Glomerular endothelial cell (primary cell): ENCODE measurements at places on chromosomes 1 and 21. TPM values are rescaled to one million over a fixed set of nuclear protein-coding genes. Genes with fewer than 3 reads are reported as not detected.

Gene PLA2G4A
- 2.0 and 2.5 TPM in 2 replicates for total RNA-seq

Gene CDKN2C
- 1.0 and 3.3 TPM in 2 replicates for total RNA-seq

Gene TACSTD2
- 51.0 and 112 TPM in 2 replicates for total RNA-seq

Gene SRSF10
- 72.3 and 76.3 TPM in 2 replicates for total RNA-seq

Gene KCNE2
- total RNA-seq = not detected in 2 replicates

Gene UBE2U
- not detected in 2 replicates for total RNA-seq

Gene ARMH1
- not detected in 2 replicates for total RNA-seq

DNA sequence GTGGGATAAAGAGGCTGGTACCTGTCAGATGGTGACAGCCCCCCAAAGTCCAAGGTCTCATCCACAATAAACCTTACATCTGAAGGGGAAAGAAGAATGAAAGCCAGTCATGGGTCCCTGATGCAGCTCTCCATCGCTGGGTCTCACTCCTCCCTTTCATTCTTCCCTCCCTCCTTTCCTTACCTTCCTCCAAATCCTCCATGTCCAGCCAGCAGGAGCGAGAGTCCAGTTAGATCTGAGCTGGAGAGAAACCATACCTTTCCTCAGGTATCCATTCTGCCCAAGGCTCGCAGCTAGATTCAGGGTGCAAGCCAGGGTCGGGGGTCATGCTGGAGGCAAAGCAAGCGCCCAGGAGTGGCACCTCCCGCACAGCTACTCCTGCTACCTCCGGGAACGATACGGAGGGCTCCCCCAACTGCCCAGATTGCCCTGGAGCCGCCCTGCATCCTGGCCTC lies 421 bp downstream of the PSRC1 start:
- no peak for DNase-seq

DNA sequence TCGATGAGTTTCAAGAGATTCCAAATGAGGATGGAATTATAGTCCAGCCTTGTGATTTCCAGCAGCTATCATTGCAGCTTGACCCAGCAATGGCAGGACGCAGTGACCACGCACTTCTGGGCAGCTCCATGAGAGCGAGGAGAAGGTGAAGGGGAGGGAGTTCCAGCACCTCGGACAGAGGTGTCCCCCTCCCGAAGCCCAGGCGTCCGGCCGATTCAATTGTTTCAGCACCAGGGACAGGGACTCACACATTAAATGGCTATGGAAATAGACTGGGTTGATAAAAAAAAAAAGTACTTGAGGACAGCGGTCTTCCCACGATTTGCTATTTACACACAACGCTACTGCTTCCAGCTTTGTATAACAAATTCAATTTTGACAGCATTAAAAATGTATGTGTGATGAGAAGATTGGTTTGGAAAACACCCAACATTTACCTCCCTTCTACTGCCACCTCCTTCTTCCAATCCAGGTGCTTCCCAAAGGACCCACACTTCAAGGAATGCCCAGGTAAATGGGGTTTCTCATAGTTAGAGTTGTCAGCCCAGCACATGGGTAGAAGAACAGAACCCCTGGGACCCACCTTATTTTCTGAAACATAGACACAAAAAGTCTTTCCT lies 71.8 kb downstream of the DISP3 start:
- DNase-seq = peak; percentile 47

DNA sequence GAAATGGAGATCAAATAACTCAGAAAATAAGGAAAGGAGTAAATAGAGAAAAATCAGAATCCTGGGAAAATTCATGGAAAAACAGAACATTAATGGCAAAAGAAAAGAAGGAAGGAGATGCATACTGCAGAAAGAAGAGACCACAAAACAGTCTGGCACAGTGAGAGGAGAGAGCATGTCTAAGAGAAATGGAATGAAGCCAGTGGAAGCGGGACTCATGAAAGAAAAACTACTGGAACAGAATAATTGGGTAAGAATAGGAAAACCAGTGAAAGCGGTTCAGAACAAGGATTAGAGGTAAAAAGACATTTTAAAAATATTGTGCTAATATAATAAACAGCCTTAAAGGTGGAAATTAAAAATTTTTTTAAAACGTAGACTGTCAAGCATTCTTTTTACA lies 93.6 kb upstream of the GREM2 start:
- no peak for DNase-seq

- DNase-seq = peak; percentile 94
Measured at GRCh38 chr21:32463889-32464300, 51.4 kb downstream of the EVA1C start.

DNA sequence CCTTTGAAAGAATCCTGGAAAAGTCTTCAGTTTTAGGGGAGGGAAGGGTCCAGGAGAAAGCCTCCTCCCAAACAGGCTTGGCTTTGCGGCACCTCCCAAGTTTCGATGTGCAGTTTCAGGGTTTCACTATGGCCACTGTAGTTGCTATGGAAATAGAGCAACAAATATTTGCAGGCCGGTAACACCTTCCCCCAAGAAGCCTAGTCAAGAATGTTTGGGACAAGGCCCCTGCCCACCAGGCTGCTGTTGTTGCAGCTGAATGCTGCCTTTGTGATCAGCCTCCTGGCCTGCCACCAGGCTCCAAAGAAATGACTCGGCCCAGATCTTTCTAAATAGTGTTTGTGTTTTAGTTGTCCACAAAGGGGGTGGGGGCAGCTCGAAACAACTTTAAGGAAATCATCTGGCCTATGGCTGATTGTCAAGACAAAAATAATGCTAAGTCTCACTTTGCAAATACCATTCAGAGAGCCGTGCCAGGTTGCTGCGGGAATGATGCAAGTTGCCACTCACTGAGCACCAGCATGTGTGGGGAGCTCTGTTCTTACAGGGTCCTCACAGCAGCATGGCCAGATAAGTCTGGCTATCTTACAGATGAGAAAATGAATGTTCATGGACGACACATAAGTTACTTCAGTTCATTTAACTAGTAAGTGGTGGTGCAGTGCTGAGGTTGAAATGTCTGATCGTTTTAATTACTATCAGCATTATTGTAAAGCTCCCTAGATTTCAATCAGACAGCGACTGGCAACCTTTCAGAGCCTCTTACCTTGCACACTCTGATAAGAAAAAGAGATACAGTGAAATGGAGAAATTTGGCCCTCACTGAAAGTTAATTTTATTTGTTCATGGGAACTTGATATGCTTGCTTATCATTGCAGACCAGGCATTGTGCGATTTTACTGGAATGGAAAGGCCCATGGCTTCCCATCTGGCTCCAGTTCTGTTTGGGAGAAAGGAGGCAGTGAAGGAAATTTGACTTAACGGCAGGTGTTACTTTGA lies 91.2 kb upstream of the JUN start:
- DNase-seq = no peak

- DNase-seq = no peak
Measured at GRCh38 chr1:26351590-26352337, 2.2 kb downstream of the CRYBG2 start.

- DNase-seq = peak; percentile 91
Measured at GRCh38 chr1:204417074-204417997, 5.7 kb upstream of the PPP1R15B start.

DNA sequence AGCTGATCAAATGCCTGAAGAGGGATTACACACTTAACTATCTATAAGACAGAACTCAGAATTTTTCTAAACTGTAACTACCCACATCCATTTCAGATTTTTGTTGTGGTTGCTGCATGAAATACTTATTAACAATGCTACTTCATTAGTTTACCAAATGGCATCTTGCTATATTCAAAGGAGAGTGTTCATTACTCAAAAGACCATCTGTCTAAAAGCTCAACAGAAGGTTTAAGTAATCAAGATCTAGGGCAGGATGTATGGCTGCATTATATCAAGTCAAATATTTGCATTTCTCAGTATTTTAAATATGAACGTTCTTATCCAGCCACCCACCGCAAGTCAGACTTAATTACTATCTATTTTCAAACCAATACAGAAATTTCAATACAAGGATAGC lies 79.9 kb downstream of the SIPA1L2 start:
- DNase-seq = no peak

GRCh38 chr1:194288238-194288637 lies 1101.8 kb upstream of the B3GALT2 start:
- no peak for DNase-seq

DNA sequence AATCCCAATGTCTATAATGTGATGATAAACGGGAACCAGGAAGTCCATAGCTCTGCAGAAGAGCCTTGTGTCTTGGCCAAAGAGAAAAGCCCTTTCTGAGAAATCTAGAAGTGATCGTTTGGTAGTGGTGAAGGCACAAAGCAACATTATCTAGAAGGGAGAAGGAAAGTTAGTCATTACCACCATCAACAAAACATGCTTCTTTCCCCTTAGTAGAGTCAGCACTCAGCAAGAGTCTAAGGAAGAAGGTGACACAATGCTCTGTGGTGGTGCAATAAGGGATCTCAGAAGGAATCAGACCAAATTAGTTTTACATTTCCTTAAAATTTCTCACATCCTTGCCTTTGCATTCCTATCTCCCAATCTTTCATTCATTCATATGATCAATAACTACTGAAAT lies 134.4 kb upstream of the PRDX6 start:
- DNase-seq = no peak

DNA sequence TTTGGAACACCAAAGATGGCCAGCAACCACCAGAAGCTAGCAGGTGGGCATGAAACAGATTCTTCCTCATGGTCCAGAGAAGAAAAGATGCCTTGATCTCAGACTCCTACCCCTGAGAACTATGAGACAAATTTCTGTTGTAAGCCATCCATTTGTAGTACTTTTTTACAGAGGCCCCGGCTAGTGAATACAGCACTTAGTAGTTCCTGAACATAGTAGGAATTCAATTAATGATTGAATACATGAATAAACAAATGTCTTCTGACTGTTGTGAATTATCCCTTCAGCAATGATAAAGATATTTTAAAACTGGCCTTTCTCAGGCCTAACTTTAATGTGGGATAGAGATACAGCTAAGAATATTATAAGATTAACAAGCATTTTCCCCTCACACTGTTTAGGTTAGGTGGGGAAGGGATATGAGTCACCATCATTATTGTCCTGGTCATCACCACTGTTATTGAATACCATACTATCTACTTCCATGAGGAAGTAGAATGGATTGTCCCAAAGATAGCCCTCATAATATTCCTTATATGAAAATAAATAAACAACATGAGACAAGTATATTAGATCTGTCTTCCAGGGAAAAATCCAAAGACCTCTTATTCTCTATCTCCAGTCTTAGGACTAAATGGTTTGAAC lies 51.4 kb downstream of the ADCY10 start:
- peak; percentile 25 for DNase-seq

DNA sequence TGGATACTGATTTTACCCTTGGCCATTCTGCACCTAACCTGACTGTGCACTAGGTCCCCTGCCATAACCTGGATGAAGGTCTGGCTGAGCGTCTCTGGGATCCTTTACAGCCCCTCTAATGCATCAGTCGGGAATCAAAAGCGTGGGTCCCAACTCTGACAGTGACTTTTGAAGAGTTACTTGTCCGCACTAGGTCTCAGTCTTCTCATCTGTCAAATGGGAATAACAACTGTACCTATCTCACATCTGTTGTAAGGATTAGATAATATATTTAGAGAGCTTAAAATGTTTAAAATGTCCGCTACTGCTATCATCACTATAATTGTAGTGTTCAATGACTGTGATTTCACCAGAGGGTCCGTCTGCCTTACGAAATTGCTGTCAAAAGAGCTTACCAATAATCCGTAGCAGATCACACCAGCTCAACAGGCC lies 746 bp downstream of the TADA1 start:
- no peak for DNase-seq

DNA sequence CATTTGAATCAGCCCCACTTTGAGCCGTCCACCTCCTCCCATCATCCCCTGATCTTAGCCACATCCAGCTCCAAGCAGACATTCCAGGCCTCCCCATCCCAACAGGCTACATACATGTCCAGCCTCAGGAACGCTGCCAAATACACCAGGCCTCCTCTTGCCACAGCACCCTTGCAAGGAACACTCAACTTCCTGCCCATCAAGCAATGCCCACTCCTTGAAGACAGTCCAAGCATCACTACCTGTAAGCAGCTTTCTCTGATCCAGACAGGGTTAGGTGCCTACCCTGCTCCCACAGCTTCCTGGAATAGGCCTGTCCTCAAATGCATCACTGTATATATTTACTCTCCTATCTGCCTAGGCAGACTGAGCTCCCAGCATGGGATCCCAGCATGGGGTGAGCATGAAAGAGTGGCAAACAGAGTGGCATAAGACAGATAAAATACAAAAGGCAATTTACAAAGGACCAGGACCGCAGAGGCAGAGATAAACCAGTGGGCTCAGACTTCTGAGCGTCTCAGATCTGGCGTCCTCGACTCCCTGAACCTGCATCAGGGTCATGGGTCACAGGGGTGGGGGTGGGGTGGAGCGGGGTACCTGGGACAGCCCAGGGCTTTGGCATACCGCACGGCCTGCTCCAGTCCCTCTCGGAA lies 816 bp downstream of the HYI start:
- no peak for DNase-seq

GRCh38 chr21:40850071-40850470 lies 3.1 kb upstream of the DSCAM start:
- DNase-seq = no peak

DNA sequence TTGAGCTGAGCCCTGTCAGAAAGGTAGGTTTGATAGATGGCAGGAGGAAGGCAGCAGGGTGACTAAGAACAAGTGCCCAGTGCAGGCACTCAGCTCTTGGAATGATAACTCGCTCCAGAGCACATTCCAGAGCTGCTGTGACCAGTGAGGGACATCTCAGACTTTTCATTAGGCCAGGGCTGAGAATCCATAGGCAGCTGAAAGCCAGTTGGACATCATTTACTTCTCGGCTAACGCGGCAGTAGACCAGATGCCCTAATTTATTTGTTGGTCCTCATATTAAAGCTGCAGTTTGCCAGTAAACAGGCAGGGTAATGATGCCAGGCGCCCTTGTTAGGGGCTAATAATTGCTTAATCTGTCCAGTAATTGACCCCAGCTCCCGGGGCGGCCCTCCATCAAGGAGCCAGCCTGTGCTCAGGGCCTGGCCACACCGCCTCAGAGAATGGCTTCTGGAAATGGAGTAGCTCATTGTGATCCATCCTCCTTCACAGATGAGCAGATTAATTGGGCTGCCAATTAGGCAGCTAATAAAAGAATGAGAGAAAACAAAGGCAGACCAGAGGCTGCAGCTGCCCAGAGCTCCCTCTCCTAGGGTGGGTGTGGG lies 122.0 kb downstream of the BEND5 start:
- DNase-seq = no peak

- DNase-seq = no peak
Measured at GRCh38 chr1:172851077-172851476, 192.2 kb downstream of the FASLG start.

DNA sequence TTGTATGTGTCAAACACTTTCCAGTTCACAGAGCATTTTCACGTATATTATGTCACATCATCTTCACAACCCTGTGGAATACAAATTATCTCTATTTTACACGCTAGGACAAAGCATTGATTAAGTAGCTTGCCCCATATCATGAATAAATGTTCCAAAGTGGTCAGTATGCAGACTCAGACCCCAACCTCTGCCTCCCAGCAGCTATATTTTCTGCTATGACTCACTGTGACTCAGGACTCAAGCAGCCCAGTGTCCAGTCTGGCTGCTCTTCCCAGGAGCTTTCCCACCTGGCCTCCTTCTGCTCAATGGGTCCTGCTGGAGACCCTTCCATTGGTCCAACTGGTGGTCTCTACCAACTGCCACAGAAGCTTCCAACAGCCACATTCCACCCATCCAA lies 56.0 kb upstream of the RAP1A start:
- DNase-seq = no peak

- no peak for DNase-seq
Measured at GRCh38 chr1:170803711-170804110, 131.6 kb upstream of the MROH9 start.
